Tibial nerve (tissue), 4 donors: ENCODE measurements at places on chromosomes 16 and 17. TPM values are rescaled to one million over a fixed set of nuclear protein-coding genes. Genes with fewer than 3 reads are reported as not detected.

GRCh38 chr16:11249233-11250061, 6.6 kb downstream of the SOCS1 start:
- DNase-seq, result no peak

NLRC3 gene
- 0.59 TPM for total RNA-seq

UTS2R gene
- total RNA-seq, result not detected

C16orf74 gene
- 1.5 TPM for total RNA-seq

PRKCB gene
- total RNA-seq, result 3.7 TPM

KRTAP4-6 gene
- not detected for total RNA-seq

DNA sequence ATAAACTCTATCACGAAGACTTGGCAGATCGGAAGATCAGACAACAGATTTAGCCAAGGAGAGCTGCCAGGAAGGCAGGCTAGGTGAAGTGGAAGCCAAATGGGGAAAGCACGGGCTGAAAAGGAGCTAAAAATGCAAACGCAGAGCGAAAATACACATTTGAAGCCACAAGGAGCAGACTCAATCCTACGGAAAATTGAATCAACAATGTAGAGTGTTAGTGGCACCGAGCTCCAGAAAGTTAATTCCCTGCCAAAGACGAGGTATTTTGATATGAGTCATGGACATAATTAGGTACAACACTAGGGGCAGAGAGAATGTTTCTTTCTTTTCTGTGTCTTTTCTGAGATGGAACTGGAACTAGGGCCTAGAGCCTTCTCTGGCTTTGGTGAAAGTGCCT, 20.7 kb downstream of the GSG1L start:
- DNase-seq, result no peak

GRCh38 chr16:49127103-49127502, 154.5 kb downstream of the CBLN1 start:
- DNase-seq, result no peak

GRCh38 chr17:27473748-27474609, 17.7 kb downstream of the KSR1 start:
- DNase-seq, result no peak

GRCh38 chr16:82042846-82043245, 7.8 kb downstream of the HSD17B2 start:
- DNase-seq, result no peak

- no peak for DNase-seq
These were observed 3.5 kb downstream of the CACNG4 start for GRCh38 chr17:66967837-66968543.

DNA sequence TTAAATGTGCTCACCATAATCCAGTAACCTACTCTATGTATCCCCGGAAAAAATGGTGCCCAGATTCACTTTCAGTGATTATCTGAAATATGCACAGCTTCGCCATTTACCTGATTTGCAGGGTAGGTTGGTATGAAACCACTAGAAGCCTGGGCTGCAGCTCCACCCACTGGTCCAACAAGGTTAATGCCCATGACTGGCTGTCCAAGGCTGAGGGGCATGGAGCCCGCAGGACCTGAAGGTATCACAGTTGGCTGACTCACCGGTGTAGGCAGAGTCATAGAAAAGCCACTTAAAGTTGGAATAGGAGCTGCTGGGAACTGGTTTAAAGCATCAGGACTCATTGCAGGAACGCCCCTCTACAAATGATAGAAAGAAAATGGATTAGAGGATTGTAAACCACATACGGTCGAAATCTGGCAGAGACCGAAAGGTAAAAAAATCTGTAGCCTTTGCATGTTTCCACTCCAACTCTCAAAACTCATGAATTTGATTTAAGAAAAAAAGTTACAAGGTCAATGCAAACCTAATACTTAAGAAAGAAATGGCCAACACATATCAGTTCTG, 38.6 kb downstream of the SYNRG start:
- no peak for DNase-seq

DNA sequence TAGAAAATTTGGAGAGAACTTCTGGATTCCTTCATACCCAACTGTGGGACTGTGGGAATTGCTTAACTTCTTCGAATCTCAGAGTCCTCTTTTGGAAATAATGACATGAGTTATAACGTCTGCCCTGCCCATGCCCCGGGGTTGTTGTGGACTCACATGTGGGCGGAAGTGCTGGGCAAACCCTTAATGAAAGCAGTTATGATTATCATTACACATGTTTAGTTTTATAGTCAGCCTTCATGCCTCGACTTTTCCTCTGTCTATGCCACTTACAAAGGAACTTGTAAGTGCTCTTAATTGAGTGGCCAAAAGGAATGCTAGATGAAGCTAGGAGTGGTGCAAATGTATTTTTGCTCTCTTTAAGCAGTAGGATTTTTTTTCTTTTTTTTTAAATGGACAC, 3.9 kb downstream of the KRT27 start:
- DNase-seq, result no peak

- DNase-seq, result no peak
These were observed 1.8 kb upstream of the BCAR1 start for GRCh38 chr16:75252946-75253911.
